ENCODE measurements at places on chromosomes 4 and X. TPM values are rescaled to one million over a fixed set of nuclear protein-coding genes. Genes with fewer than 3 reads are reported as not detected.

The TMEM150C gene
- total RNA-seq = 0.49 TPM

DNA sequence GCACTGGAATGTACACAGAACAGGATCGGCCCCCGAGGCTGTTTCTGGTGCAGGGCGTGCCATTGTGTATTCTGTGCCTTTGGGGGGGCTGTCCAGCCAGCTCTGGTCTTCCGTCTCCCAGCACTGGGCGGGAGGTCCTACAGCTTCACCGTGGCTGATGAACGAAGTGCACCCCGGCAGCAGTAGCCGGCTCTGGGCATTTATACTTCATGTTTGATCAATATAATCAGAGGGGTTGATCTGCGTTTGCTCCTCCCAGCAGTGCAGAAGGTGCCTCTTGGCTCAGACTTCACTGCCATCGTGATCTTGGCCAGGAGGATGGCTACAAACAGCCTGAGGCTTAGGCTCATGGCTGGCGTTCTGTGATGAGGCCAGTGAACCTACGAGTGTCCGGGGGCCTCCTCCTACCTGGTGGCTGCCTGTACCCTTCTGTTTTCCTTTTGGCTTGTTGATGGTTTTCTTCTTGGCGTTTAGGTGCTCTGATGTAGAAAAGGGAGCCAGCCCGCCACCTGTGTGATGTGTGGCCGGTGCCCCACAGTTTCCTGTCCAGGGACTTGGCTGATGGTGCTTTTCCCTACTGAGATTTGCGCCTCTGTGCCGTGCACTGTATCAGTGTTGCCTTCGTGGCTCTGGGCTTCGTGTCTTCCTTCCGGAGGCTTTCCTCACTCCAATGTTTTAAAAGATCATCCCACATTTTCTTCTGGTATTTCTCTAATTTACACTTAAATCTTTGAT is 31.2 kb upstream of the HGFAC start:
- no peak for DNase-seq

The NAP1L3 gene
- total RNA-seq = 11.4 TPM

- no peak for DNase-seq
Measured at GRCh38 chrX:10433296-10433965, 187.0 kb downstream of the MID1 start.

DNA sequence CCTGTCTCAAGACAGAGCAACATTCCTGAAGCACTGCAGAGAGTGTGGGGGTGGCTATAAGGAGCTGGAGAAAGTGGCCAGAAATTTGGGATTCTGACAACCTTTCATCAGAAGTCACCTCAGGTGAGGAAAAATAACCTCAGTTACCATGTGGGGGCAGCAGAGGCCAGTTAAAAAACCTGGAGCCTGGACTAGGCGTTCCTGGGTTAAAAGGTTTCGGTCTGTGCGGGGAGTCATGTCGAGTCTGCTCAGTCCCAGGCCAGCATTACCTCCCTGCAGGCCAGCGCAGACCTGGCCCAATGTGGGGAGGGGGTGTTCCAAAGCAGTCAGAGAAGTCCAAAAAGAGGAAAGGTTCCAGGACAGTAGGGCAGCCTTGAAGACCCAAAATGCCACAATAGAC is 10.9 kb upstream of the NALF2 start:
- peak; percentile 18 for DNase-seq

- DNase-seq = peak; percentile 56
Measured at GRCh38 chrX:20252381-20253231, 14.1 kb downstream of the RPS6KA3 start.

DNA sequence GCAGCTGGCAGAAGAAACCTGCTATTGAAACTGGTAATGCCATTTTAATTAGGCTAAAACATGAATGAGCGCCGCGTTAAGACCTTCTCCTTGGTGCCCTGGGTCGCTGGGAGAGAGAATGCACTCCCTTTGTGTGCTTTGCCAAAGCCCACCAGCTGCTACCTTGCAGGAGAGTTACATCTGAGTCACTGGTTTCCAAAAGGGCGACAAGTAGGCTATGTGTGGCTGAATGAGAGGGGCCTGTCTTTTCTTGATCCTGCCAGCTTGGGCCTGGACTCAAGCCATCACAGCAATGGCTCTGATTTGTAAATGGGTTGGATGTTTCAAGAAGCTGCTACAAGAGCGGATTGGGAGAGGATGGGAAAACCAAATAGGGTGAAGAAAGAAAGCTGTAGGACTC is 81.5 kb downstream of the NHS start:
- DNase-seq = no peak

The HTN3 gene
- 0.98 TPM for total RNA-seq

The EVC gene
- total RNA-seq = 13.9 TPM

DNA sequence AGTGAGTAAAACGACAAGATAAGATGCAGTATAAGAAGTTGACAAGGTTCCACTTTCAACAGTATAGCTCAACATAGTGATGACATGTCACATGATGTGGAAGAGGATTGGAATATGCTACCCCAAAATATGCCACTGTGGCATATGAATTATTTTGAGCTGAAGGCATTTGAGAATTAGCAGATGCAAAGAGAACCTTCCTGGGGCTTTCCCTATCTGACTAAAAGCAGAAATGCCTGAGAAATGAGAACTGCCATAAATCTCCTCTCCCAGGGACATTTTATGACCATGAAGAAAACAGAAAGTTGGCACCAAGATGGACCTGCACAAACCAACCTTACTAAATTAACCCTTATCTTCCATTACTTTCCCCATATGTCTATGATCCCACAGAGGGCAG is 24.8 kb downstream of the CDKN2AIP start:
- DNase-seq = no peak

DNA sequence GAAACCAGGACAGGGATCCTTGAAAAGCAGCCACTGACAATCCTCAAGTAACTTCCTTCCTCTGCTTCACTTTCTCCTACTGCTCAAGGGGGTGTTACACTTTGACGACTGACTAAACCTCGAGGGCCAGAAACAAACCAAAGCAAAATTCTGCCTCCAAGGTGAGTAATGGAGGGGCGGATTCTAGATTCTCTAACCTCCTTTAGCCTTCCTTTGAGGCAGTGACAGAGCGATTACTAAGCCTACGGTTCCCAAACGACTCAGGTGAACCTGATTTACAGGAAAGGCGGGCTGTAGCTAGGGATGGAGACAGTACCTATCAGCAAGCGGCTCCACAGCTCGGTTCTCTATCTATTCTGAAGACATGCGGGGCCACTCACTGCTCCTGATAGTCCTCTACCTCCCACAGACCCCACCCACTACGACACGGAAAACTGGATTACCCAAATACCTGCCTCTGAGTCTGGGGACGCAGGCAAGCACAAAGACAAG is 487 bp downstream of the TBCK start:
- peak; percentile 45 for DNase-seq

DNA sequence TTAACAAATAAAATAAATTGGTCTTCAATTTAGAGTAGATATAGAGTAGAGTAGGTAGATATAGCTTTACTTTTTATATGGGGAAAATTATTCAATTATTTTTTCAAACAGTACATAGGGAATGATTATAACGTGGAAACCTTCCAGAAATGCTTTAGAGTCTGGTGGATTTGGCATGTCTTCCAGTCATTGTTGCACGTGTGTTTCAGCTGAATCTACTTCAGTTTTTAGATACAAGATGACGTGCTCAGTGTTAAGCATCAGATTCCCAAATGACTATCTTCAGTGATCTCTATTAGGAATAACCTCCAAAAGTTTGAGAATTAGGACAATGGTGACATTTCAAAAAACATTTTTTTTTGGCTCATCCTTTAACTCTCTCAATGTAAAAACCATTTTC is 616.9 kb downstream of the ANKRD50 start:
- no peak for DNase-seq

Measured in RPMI7951 (cell line).